ENCODE measurements at places on chromosomes 13 and 19. TPM values are rescaled to one million over a fixed set of nuclear protein-coding genes. Genes with fewer than 3 reads are reported as not detected.

DNA sequence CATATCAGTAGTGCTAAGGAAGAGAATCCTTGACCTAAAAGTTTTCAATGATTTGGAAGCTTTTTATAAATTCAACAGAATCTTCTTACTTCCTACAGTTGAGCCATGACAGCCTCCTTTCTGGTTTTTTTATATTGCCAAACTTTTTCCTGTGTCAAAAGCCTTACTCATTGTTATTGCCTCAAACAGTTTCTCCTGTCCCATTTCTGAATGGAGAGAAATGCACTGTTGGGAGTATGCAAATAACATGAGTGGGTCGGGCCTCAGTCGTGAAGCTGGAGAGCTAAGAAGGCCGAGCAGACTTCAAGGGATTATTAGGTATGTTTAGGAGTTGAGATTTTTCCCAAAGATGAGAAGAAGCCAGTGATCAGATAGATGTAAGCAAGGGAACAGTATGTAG is 766.4 kb upstream of the KLHL1 start:
- no peak overlapping the region for H3K4me3 ChIP-seq
- no peak for DNase-seq
- no peak overlapping the region for H3K27ac ChIP-seq
- H3K36me3 ChIP-seq = no peaks in the 10 kb centered on the region

The ZNF738 gene
- 15.5 TPM for total RNA-seq

DNA sequence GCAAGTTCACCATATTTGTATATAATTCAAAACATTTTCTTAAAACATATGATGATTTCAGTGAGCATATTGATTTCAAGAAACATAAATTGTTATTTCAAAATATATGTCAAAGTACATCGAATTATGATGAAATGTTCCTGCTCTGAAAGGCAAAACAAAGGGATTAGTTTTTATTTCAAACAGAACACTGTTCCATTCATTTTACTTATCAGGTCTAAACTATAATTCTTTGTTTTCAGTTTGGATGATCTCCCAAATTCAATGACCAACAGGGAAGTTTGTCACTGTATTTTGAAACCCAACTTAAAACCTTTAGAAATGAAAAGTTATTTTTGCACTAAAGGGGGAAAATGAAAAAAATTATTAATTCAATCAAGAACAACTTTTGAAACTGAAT is 610.2 kb downstream of the SLITRK1 start:
- no peaks in the 10 kb centered on the region for H3K27me3 ChIP-seq
- no peak overlapping the region for H3K27ac ChIP-seq
- H3K4me1 ChIP-seq = no peaks in the 10 kb centered on the region

The DAND5 gene
- 0.20 TPM for total RNA-seq

- no peaks in the 10 kb centered on the region for H3K36me3 ChIP-seq
- DNase-seq = no peak
- no peak overlapping the region for H3K4me3 ChIP-seq
- H3K4me1 ChIP-seq = no peaks in the 10 kb centered on the region
- H3K27ac ChIP-seq = no peak overlapping the region
- no peaks in the 10 kb centered on the region for H3K27me3 ChIP-seq
These were observed 353.3 kb upstream of the HTR2A start for GRCh38 chr13:47250146-47250545.
